ENCODE measurements at places on chromosomes 3 and 15. TPM values are rescaled to one million over a fixed set of nuclear protein-coding genes. Genes with fewer than 3 reads are reported as not detected.
A peak's percentile ranks its signal among the peaks of the same experiment; 100 is the strongest.

DNA sequence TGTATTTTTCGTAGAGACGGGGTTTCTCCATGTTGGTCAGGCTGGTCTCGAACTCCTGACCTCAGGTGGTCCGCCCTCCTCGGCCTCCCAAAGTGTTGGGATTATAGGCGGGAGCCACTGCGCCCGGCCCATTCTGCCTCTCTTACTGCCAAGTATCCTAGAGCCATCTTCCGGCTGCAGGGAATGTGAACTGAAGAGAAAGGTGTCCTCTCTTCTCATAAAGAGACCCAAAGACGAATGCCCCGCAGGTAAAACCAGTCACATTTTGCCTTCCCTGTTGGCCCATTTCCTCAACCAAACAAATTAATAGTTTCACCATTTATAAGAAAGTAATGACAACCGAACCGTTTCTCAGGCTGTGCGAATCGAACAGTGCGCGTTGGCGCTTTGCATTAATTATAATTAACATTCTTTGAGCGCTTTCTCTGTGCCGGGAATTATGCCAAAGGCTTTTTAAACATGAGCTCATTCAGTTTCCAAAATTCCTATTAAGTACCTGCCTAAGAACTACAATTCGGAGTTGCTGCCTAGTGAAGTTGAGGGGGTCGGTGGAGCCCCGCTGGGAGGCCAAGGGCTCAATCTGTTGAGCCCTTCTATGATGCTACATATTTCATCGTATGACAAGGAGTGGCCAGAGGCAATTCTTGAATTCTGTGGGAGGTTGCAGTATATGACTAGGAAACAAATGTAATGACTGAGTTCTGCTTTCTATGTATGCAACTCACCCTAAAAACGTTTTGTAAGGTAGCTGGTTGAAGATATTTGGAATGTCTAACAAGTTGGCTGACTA lies 819 bp upstream of the RPL24 start:
- peak; percentile 60 for DNase-seq

DNA sequence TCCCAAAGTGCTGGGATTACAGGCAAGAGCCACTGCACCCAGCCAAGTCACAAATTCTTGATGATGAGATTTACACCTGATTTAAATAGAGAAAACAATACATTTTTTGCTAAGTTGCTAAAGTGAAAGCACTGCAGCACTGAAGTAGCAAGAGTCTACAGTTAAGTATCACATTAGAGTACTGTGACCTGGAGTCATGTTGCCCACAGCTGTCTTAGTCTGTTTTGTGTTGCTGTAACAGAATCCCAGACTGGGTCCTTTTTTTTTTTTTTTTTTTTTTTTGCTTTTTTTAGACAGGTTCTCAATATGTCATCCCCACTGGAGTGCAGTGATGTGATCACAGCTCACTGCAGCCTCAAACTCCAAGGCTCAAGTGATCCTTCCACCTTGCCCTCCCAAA lies 23.2 kb upstream of the GNB4 start:
- DNase-seq: no peak

The FBXW12 gene
- not detected for total RNA-seq

DNA sequence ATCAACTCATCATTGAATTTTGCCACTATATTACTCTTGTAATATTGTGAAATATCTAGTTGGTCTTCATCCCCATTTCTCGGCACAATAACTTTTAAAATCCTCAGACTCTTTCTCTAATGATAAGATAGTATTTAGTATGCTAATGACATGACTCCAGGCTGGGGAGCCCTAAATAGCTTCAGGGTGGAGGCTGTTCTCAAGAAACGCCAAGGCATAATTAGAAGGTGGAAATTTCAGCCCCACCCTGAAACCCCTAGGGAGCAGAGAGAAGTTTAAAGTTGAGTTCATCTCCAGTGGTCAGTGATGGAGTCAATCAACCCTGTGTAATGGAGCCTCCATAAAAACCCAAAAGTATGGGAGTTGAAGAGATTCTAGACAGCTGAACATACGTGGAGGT lies 81.1 kb upstream of the SERPINI2 start:
- no peak for DNase-seq

GRCh38 chr3:71062037-71062932 lies 521.2 kb downstream of the FOXP1 start:
- DNase-seq: no peak

The CACNA1D gene
- 0.78 TPM for total RNA-seq

GRCh38 chr3:195546130-195546560 lies 3.0 kb upstream of the PPP1R2 start:
- peak; percentile 88 for DNase-seq

GRCh38 chr3:113153499-113154107 lies 57.8 kb upstream of the BOC start:
- no peak for DNase-seq

GRCh38 chr15:33234020-33234461 lies 39.5 kb upstream of the FMN1 start:
- DNase-seq: no peak

- no peak for DNase-seq
Observed at GRCh38 chr3:9343115-9343514, 19.7 kb upstream of the THUMPD3 start.

All from aorta (tissue), 5 donors.